NCI-H510A treated with DMSO at 0.1 percent for 48 hours (cell line): ENCODE measurements at places on chromosomes 12 and 14.

- DNase-seq = no peak
Measured at GRCh38 chr14:87581298-87581697, 411.7 kb downstream of the GALC start.

DNA sequence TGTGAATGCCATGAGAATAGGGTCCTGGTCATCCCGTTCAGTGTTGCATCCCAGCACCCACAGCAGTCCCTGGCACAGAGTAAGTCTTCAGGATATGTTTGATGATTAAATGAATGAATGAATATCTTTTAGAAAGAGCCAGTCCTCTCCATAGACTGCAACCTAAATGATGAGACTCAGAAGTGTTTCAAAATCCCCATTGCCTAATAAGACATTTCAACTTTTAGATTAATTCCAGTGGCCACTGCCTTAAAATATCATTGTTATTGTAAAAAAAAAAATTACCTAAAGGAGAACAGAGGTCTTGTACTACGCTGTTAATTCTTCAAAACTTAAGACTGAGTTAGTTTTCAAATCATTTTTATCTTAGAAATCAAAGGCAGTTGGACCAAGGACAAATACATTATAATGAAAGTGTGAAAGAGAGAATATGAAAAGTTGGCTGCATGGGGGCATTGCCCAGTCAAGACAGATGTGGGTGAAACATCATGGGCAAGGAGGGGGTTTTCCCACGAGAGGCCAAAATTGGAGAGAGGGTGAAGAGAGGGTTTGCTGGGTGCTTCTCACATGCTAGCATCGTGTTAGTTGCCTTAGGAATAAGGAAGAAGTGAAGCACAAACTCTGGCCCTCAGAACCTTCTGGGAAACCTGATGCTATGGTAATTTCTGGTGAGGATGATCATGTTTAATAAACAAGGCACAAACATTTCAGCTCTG, 26.3 kb upstream of the CPM start:
- no peak for DNase-seq

- no peak for DNase-seq
Measured at GRCh38 chr12:53977596-53978445, 3.1 kb upstream of the HOTAIR start.

DNA sequence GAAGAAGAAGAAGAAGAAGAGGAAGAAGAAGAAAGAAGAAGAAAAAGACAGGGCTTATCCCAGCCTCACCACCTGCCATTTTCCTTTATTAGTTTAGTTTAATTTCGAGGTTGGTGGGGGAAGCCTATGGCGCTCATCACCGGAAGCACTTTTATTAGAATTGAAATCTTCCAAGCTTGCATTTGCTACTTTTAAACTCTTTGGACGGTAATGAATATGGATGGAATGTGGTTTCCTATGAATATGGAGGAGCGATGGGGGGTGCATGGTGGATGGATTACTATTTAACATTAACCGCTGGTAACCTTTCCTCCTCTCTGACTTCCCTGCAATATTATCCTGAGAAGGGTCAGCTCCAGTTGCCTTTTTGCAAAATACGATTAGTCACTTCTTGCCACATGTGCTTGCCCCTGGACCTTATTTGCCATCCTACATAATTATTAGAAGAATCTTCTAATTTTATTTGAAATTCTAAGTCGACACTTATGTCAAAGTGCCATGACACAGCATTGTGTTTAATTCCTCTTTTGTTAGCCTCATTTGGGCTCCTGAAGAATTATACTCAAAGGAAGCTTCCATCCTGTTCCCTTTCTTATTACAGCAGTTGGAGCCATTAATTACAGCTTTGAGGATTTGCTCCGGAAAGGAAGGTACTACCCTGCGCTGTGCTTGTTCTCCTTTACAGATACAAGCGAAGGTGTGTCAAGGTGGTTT, 424.5 kb downstream of the VRK1 start:
- DNase-seq = no peak

- DNase-seq = no peak
Measured at GRCh38 chr14:71773898-71774481, 158.2 kb upstream of the RGS6 start.

DNA sequence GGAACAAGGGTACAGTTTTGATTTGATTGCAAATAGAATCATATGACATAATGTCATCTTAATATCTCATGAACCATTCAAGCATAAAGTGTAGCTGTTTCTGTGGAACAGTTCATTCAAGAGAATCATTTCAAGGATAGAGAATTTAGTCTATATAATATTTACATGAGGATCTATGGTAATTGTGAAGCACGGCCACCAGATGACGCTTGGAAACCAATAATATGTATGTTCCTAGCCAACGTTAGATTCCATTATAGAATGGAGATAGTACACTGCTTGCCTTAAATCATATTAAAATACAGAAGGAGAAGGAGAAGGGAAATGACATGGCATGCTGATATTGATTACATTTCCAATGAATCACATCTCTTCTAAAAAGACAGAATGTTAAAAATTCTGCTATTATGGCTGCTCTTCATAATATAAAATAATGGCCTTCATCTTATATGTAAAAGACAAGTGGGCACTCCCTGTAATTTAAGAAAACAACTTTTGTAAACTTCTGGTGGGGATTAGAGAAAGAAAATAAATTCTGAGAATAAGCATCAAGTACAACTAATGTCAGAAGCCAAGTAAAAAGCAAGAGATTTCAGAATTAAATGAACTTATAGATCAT, 351.0 kb downstream of the NAV3 start:
- peak; percentile 93 for DNase-seq

DNA sequence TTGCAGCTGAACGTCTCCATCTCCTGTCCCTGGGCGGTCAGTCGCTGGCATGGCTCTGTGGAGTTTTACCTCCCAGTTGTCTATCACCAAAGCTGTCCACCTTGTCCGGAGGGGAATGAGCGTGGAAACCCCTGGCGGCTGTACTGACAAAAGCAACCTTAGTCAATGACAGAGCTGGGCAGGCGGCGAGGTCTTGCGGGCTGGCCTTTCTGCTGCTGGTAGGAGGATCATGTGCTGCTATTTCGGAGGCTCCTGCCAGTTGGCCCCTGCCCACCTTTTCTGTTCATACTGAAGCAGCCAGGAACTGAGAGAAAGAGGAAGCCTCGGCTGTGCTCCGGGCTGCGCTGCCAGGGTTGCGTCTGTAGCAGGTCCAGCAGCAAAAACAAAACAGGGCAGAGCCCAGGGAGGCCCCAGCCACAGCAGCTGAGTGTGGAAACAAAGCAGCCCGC, 57.7 kb downstream of the HMGA2 start:
- no peak for DNase-seq

GRCh38 chr14:54300881-54301280, 95.9 kb upstream of the CDKN3 start:
- DNase-seq = no peak

GRCh38 chr12:76633415-76633814, 73.8 kb upstream of the OSBPL8 start:
- DNase-seq = no peak

GRCh38 chr14:101444116-101444515, 117.2 kb upstream of the DIO3 start:
- no peak for DNase-seq

GRCh38 chr12:53068811-53069585, 10.2 kb downstream of the SPRYD3 start:
- no peak for DNase-seq

DNA sequence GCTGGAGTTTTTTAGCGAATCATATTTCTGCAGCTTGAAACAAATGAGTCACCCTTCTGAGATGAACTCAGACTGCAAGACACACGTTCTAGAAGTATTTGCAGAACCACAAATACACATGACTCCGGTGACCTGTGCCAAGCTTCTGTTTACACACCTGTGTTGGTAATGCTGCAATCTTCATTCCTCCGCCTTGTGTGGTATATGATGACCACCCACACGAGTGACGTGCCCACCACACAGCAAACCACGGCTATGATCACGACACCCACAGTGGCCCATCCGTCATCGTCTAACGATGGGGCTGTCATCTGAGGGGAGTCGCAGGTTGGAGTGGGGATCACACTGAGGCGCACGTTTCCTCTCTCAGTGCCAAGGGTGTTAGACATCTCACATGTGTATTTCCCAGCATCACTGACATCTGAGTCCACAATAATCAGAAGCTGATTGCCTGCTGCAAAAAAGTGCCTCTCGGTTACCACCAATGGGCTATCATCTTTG, 43.0 kb downstream of the LRIG3 start:
- peak; percentile 65 for DNase-seq

DNA sequence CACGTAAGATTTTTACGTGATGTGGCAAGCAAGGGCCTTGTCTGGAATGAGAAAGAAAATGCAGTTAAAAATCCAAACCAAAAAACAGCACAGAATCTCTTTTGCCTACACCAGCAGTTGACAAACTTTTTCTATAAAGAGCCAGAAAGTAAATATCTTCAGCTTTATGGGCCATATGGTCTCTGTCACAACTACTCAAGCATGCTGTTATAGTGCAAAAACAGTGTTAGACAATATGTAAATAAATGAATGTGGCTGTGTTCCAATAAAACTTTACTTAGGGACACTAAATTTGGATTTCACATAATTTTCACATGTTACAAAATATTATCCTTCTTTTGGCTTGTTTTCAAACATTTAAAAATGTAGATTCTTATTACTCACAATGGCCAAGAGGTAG, 6.2 kb upstream of the ELK3 start:
- no peak for DNase-seq

- DNase-seq = no peak
Measured at GRCh38 chr14:65084554-65085505, 17.5 kb downstream of the MAX start.

- DNase-seq = no peak
Measured at GRCh38 chr12:55400229-55400628, at the start of gene OR6C65. Gene OR6C65 (plus strand): TSS chr12:55400529. CDS start chr12:55400529, 0 bp downstream.

- DNase-seq = no peak
Measured at GRCh38 chr14:37991027-37991426, 216.7 kb upstream of the SSTR1 start.

GRCh38 chr14:81301371-81301770, 80.6 kb upstream of the GTF2A1 start:
- DNase-seq = no peak

- no peak for DNase-seq
Measured at GRCh38 chr14:102777711-102778337, 575 bp downstream of the TRAF3 start.

GRCh38 chr14:70744641-70745040, 64.7 kb downstream of the MAP3K9 start:
- no peak for DNase-seq

GRCh38 chr12:78680596-78680995, 184.0 kb upstream of the SYT1 start:
- DNase-seq = no peak

GRCh38 chr12:123896767-123897166, 75.9 kb downstream of the CCDC92 start:
- no peak for DNase-seq

DNA sequence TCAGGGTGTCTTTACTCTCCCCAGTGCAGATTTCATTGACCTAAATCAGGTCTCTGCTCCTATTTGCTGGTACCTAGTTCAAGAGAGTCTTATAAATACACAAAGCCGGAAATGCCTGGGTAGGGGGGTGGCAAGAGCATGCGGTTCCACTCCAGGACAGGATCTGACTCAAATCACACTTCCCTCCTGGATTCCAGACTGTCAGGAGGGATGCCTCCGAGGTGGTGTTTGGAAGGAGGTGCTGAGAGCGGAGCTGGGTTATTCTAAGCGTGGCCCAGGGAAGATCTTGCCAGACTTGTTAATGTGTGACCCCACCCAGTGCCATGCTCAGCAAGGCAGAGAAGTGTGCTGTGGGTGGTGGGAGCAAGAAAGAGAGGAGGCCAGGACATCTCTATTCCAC, 49.8 kb downstream of the B4GALNT3 start:
- DNase-seq = peak; percentile 81

GRCh38 chr14:98234208-98234607, 1037.8 kb downstream of the BCL11B start:
- DNase-seq = no peak

- DNase-seq = no peak
Measured at GRCh38 chr14:70897464-70897863, 9.8 kb upstream of the PCNX1 start.

DNA sequence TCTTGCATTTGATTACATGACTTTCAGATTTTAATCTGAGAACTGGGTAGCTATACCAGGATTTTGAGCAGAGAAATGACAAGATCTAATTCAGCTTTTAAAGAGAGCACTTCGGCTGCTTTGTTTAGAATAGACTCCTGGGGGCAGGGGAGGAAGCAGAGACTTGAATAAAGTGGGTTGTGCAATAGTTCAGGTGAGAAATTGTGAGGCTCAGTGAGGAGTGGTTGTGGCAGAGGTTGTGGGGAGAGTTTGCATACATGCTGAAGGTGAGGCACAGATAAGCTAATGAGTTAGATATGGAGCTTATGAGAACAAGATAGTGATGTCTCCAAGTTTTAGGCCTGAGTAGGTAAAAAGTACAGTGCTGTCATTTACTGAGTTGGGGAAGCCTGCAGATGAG, 281.4 kb downstream of the FLRT2 start:
- DNase-seq = peak; percentile 28

- DNase-seq = no peak
Measured at GRCh38 chr14:99896361-99896760, 103.1 kb downstream of the EML1 start.

DNA sequence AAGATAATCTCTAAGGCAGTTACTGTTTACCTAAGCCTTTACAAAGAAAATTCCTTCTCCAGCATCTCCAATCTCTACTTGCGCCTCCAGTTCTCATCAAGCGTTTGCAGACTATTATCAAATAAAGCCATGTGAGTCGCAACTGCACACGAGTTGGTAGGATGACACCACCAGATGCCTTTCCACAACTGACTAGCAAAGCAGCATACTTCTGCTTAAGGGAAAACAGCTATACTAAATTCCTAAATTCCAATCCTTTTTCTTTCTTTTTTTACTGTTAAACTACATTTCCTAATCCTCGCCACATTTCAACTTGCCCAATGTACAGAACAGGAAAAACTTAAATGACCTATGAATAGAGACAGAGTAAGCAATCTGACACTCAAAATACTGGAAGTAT, 166.7 kb downstream of the ITPR2 start:
- DNase-seq = no peak
